SK-MEL-5 (cell line): ENCODE measurements at places on chromosomes 1 and 21.
A peak's percentile ranks its signal among the peaks of the same experiment; 100 is the strongest.

DNA sequence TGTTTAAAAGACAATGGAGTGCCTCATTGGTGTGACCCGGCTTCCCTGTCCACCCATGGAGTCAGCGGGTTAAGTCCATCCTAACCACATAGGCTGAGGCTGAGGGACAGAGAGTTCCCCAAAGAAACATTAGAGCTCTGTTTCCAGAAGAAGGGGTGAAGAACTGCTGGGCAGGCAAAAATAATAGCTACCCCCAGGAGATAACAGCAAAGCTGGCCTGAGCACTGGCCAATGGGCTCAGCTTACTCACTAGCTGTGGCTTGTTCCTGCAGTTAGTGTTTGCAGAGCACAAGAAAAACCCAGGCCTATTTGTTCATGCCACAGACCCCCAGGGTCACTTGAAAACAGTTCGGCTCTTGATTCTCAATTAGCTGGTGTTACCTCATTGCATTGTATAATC lies 311.2 kb downstream of the NFIA start:
- no peak for DNase-seq

DNA sequence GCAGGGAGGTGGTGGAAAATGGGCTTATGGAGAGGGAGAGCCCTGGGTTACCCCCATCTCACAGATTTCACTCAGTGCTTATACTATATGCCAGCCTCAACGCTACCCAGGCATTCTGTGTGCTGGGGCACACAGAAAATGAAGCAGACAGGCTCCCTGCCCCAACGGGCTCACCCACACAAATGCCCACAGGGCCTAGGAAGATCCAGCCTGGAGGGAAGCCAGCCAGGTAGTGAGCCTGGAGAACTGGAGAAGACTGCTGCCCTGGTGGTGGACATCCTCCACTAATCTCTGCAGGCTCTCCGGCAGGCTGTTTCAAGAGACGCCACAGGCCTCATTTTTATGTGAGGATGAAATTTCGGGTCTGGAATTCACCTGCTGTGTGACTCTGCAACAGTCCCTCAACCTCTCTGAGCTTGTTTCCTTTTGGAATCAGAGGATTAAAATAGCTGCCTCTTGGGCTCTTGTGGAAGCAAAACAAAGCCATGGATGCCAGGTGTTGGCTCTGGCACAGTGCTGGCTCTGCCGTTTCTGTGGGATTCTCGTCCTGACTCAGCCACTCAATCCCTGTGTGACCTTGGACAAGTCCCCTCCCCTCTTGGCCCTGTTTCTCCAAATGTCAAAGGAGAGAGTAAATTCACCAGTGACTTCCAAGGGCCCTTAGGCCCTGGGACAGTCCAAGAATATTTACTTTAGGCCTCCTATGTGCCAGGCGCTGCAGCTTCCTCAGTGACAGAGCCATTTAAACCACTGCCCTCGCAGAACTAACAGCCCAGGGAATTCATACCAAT lies 3.6 kb downstream of the PAQR7 start:
- no peak for DNase-seq

DNA sequence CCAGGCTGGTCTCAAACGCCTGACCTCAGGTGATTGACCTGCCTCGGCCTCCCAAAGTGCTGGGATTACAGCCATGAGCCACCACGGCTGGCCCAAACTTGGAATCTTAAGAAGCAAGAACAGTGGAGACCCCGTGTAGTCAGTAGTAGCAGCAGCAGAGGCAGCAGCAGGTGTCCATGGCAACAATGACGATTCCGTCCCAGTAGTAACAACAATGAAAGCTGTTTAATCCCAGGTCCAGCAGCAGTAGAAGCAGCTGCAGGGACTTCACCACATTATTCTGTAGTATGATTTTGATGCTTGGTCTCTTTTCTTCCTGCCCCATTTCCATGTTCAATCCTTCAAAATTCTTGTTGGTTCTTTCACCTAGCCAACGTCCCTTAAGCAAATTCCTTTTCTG lies 69.6 kb upstream of the KCTD3 start:
- no peak for DNase-seq

DNA sequence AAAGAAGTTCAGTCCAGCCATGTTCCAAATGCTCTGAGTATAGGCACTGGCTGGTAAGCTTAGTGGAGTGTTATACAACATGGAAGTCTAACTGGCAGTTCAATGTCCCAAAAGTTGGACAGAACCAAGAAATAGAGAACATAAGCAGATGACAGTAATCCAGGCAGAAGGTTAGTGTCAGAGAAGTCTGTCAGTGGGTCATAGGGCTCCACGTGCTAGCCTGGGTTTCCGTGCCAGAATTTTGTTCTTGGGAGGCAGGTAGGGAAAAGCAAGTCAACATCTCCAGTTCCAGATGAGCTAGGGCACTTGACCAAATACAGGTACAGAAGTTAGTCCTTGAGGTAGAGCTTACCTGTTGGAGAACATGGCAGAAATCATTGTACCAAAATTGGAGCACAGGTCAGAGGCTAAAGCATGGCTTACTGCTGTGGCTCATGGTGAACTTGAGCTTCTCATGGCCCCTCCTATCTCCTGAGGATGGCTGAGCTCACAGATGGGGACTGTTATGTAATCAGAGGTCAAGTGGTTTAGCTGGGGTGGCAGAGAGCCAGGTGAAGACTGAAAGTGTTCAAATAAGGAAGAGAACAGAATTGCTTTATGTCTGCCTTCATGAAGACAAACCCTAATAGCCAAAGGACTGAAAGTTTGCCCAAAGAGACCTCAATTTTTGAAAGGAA lies 170.8 kb downstream of the NFIA start:
- peak; percentile 36 for DNase-seq

GRCh38 chr1:219555031-219555692 lies 57.7 kb downstream of the ZC3H11B start:
- DNase-seq, result peak; percentile 71

DNA sequence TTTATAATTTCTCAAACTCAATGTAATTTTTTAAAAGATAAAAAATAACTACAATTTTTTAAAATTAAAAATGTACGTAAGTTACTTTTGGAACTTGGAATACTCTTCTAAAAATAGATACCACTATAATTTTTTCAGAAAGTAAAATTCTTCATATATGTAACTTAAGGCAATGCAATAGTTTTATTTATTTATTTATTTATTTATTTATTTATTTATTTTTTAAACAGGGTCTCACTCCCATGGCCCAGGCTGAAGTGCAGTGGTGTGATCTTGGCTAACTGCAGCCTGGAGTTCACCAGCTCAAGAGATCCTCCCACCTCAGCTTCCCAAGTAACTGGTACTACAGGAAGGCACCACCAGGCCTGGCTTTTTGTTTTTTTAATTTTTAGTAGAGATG lies 3.1 kb upstream of the KRTAP23-1 start:
- DNase-seq, result no peak

DNA sequence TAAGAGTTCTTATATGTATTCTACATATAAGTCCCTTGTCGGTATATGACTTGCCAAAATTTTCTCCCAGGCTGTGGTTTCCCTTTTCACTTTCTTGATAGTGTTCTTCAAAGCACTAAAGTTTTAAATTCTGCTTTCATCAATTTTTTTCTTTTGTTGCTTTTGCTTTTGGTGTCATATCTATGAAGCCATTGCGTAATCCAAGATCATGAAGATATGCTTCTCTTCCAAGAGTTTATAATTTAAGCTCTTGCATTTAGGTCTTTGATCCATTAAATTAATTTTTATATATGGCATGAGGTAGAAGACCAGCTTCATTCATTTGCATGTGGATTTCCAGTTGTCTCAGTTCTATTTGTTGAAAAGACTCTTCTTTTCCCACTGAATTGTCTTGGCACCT lies 22.2 kb downstream of the DESI2 start:
- DNase-seq, result no peak

GRCh38 chr1:93021539-93022134 lies 57.4 kb upstream of the MTF2 start:
- peak; percentile 61 for DNase-seq

DNA sequence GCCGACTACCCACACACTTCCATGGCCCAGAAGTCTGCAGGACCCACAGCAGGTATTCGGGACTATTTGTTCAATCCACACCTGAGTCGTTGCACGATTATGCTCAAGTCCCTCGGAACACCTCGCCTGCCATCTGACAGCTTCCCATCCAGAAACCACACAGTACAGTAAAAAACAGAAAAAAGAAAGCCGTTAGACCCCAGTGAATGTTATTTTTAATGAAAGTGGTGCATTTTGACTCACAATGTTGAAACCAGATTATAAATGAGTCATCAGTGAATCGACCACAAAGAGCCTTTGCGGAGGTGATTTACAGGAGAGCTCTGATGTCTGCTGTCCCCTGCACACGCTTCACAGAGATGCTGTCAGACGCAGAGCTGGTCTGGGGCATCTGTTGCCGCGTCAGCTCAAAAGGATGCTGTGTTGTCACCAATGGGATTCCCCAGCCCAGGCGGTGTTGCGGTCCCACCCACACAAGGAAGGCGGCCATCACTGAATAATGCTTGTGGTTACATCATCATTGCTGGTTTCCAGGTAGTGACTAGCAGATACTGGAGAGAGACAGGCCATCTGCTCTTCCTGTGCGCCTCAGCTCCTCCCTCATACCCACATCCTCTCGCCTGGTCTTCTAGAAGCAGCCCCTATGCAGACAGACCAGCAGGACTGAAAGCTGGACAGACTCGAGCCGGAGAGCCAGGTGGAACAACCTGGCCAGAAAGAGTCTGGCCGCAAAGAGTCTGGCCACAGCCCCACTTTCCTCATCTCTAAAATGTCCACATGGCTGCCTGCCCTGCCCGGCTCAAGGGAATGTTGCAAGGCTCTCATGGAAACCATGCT lies 116.8 kb downstream of the TOMM20 start:
- no peak for DNase-seq

DNA sequence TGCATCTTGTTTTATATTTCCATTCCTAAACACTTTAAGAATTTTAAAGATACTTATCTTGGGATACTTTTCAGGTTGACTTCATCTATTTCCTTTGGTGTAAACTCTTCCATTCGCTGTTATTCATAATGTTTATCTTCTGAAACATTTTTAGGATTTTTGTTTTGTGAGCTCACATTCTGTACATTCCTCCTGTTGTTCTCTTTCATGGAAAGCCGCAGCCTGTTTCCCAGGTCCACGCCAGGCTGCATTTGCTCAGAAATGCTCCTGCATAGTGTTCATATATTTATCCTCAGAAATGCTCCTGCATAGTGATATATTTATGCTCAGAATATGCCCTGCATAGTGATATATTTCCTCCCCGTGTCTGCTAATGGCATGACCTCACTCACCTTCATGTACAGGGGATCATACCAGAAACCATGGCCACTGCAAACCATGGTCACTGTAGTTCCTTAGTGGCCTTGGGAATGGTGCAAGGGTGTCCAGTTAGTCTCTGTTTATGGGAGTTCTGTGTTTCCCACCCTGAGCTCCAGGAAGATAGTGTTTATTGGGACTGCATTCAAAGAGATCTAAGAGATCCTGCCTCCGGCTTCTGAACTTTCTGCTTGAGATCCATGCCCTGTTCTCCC lies 153.9 kb upstream of the GREM2 start:
- no peak for DNase-seq

- DNase-seq, result no peak
These were observed 33.7 kb downstream of the XCL2 start for GRCh38 chr1:168509875-168510791.

GRCh38 chr1:119372503-119373086 lies 4.0 kb downstream of the HAO2 start:
- DNase-seq, result peak; percentile 91
